ENCODE measurements at places on chromosomes 1 and 21.
A peak's percentile ranks its signal among the peaks of the same experiment; 100 is the strongest.

GRCh38 chr1:3283849-3284248 lies 170.6 kb upstream of the ARHGEF16 start:
- DNase-seq = no peak

GRCh38 chr1:207950750-207951149 lies 39.8 kb upstream of the CD34 start:
- no peak for DNase-seq

GRCh38 chr1:200610846-200611245 lies 9.7 kb downstream of the KIF14 start:
- no peak for DNase-seq

DNA sequence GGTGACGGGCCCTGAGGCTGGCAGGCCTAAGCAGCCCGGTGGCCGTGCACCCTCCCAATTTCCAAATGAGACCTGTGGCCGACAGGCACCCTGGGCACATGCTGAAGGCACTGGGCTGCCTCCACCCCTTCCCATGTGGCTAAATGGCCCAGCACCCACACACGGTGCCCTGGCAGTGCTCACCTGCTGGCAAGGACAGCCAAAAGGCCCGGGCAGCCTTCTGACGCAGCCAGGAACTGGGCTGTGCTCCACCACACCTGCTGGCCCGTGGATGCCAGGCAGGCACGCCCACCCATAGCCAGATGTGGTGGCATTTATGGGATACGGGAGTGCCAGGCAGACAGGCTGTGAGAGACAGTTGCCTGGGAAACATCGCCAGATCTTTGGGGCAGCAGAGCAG lies 4.0 kb upstream of the FAAP20 start:
- no peak for DNase-seq

DNA sequence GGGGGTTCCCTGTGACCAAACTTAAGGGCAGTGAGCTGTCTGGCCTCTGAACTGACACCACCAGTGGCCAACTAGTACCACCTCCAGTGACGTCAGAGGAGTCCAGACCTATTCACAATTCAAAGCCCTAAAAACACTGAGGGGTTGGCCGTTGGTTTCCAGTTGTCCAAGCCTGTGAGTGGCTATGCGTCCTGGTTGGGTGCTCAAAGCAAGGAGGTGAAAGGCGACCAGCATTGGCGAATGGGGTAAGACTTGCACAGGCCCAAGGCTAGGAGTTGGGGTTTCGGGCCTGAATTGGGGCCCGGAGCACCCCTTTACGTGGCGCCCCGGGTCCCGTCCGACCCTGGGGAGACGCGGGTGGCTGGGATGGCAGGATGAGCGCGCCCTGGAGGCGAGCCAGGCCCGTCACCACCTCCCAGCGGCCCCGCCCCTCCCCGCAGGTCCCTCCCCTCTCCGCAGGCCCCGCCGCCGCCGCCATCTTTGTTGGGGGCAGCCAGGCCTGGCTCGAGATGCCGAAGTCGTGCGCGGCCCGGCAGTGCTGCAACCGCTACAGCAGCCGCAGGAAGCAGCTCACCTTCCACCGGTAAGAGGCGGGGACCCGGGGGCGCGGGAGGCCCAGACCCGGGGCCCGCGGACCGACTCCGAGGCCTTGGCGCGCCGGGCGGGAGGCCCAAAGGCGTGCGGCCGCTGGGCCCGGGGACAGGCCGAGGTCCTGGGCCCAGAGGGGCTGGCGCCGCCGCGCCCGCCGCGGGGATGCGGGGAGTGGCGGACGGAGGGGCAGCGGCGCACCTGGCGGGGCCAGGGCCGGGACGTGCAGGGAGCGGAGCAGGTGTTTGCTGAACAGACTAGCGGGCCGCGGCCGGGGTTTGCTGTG lies at the start of gene THAP3:
Gene THAP3, plus strand, starts transcription at position 159 of the 874 bp plus-strand sequence. Its CDS starts 351 bp downstream, at position 510.
- DNase-seq = peak; percentile 89

- no peak for DNase-seq
Observed at GRCh38 chr1:62717483-62717882, 29.3 kb upstream of the DOCK7 start.

DNA sequence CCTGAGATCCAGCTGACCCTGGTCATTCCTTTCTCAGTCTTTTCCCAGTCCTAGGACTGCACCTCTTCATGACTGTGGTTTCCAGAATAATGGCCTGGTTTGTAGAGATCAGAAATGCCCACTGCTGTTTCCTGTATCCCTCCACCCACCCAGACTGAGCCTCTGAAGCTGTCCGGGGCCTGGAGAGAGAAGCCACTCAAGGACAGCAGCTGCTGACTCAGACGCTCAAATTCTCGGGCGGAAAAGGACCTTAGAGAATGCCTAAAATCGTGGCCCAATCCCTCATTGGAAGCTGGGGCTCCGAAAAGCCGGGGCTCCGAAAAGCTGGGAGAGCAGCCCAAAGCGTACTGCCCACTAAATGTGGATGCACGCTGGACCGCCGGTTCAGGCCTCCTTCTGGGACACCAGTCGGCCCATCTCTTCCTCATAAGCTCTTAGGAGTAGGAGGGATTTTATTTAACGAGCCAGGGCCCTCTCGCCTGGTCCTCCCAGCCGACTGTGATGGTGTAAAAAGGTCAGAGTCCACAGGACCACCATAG lies 7.8 kb upstream of the GPR61 start:
- DNase-seq = no peak

Data from natural killer cell treated with Interleukin-12 subunit alpha and Interleukin-12 subunit beta and Interleukin-15 and Interleukin-18, amount 100 ng/mL, for 72 hours (primary cell).